ENCODE measurements at places on chromosomes 12 and 14.

DNA sequence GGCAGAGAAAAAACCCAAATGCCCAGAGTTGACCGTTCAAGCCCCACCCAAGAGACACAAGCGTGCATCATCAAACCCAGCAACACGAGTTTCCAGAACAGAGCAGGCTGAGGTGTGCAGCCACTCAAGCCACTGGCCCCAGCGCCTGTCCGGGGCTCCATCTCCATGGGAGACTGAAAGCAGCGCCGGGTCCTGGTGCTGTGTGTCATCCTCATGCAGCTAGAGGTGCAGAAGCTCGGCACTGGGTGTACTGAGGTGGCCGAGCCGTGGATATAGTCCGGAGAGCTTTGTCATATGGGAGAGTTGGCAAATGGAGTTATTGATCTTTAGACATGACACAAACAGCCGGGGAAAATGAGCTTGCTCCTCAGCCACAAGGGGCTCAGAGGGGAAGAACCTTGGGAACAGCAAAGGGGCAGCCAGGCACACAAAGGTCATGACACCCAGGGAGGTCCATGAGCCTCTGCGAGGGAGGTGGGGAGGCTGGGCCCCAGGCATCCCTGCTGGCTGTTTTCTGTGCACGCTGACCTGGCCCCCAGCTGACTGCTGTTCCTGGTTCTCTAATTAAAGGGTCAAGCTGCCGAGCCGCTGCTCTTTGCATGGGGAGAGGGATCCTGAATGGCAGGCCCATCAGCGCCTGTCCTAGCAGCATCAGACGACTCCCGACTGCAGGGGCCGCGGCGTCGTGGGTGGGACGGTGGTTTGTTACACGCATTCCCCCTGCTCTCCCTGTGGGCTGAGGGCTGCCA lies 145.4 kb upstream of the SFSWAP start:
- no peak for DNase-seq

DNA sequence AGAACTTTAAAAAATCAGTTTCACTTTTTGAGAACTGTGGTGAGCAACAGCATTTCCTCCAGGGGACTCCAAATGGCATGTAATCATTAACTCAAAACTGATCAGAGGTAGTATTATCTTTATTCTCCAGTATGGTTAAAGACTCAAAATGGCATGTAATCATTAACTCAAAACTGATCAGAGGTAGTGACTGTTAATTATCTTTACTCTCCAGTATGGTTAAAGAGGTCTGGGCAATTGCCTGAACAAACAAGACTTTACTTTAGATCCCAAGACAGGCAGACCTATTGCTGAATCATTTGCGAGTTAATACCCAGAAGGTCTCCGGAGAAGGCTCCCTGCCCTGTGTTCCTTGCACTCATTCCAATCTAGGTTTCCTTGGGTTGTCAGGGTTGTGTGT lies 6.6 kb upstream of the ACADS start:
- no peak for DNase-seq

DNA sequence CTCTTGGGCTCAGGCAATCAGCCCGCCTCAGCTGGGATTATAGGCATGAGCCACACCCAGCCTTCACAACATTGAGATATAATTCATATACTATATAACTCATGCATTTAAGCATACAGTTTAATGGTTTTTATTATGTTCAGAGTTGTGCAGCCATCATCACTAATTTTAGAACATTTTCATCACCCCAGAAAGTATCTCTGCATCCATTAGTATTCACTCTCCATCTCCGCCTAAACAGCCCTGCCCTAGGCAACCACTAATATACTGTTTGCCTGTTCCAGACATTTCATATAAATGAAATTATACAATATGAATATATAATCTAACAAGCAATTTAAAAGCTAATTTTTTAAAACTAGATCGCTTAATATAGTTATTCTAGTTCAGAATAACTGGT lies 34.7 kb downstream of the TBK1 start:
- DNase-seq = no peak

DNA sequence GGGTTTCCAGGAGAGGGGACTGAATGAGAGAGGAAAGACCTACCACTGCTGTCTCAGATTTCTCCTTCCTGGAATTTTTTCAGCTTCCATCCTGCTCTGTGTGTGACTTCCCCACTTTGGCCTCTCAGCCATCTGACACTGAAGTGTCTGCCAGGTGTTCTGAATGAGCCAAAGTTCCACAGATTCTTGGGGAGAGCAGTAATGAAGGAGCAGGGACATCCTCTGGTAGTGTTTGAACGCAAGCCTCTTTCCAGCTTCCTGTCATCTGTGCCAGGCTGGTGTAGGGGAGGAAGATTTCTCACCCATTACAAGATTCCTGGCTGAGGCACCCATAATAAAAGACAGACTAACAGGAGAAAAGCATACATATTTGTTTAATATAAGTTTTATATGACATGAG lies 141.7 kb upstream of the NRXN3 start:
- DNase-seq = no peak

- no peak for DNase-seq
Observed at GRCh38 chr14:96204151-96205058, at the start of gene BDKRB2. Gene BDKRB2, plus strand, starts transcription at chr14:96204839. Its CDS starts 32,269 bp downstream, at chr14:96237108.

- DNase-seq = no peak
Observed at GRCh38 chr12:96948782-96949181, 41.7 kb downstream of the NEDD1 start.

GRCh38 chr12:110744601-110745264 lies 2.0 kb upstream of the PPP1CC start:
- no peak for DNase-seq

DNA sequence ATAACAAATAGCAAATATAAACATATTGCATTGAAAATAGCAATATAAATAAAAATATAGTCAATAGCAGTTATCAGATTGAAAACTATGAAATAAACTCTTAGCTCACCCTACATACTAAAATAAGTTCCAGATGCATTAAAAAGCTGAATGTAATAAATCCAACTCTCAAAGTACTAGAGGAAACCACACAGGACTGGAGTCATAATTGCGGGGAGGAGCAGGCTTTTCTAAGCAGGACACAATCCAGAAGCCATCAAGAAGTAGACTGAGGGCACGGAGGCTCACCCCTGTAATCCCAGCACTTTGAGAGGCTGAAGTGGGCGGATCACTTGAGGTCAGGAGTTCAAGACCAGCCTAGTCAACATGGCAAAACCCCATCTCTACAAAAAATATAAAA lies 22.2 kb downstream of the GSC start:
- no peak for DNase-seq

- no peak for DNase-seq
Observed at GRCh38 chr12:11876307-11876706, 194.4 kb upstream of the BCL2L14 start.

DNA sequence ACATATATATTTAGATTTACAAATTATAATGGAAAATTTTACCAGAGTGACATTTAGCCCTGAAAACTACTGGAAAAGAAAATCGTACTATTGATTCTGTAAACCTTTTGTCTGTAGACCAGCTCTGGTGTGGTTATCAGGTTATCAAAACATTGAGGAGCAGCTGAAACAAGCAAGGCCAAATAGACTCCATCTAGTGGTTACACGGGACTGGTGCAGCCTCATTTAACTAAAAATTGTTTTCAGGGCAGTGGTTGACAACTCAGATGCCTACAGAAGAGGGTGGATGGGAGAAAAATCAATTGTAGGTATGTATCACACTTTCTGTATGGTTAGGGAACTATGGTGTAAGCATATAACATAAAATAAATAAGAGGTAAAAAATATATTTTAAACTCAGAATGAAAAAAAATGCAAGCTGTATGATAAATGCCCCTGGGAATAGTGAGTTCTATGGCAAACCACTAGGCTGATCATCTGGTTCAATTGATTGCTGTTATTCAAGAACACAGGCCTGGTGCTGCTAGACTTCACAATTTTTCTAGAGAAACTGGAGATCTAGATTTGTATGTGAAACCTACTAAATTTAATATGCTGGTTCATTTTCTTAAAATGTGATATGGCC lies 51.2 kb downstream of the ACSS3 start:
- no peak for DNase-seq

DNA sequence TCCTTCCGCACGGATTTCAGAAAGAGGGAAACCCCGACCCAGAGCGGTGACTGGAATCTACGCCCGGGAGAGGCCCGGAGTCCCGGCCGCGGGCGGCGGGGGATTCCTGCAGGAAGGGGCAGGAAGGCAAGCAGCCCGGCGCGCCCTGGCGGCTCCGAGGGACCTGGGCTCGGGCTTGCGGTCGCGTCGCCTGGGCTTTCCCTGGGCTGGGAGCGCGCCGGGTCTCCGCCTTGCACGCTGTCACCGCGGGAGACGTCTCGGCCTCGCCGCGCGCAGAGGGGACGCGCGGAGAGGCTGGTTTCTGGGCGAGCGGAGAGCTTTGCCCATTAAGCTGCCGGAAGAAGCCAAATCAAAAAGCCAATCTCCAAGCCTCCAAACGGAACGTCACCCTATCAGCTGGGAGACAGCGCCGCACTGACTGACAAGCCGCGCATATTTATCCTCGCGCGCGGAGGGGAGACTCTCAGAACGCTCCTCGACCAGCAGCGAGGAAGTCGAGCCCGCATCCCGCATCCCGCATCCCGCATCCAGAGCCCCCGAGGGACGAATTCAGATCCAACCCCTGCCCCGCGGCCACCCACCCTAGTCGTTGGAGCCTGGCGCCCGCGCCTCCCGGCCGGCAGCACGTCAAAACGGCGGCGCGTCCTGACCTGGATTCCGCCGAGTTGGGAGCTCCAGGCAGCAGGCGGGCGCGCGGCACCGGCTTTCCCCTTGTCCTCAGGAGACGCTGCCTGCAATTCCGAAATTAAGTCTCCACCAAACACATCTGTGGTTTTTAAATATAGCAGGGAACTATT lies at the start of gene SLC8A3:
SLC8A3 (minus strand) TSS at position 293 of the 797 bp plus-strand sequence. CDS start 20,529 bp downstream, outside the sequence.
- no peak for DNase-seq

DNA sequence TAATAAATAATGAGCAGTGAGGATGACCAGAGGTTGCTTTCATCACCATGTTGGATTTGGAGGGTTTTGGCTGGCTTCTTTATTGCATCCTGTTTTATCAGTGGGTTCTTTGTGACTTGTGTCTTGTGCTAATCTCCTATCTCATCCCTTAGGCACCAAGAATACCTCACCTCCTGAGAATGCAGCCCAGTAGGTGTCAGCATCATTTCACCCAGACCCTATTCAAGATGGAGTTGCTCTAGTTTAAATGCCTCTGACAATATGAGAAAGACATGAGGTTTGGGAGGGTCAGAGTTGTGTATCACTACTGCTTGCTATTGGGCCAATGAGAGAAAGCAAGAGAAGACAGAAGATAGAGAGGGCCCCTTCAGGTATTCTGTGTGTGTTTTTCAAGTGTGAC lies 592.2 kb downstream of the ETNK1 start:
- no peak for DNase-seq

GRCh38 chr12:113064395-113065125 lies 8.0 kb downstream of the DTX1 start:
- no peak for DNase-seq

DNA sequence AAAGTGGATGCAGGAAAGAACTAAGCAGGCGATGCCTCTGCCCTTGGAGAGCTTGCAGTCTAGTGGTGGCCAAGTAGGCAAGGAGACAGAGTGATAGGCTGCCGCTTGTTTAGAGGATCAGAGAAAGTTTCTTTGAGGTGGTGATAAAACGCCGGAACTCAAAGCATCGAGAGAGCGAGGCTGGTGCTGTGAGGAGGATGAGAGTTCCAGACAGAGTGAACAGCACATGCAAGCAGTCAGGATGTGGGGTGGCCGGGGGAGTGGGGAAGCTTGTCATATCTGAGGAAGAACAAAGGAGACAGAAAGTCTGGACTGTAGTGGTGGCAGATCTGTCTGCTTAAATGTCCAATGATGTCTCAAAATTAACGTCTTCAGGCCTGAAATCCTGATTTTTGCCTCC lies 319.7 kb downstream of the SNAPC1 start:
- DNase-seq = no peak

DNA sequence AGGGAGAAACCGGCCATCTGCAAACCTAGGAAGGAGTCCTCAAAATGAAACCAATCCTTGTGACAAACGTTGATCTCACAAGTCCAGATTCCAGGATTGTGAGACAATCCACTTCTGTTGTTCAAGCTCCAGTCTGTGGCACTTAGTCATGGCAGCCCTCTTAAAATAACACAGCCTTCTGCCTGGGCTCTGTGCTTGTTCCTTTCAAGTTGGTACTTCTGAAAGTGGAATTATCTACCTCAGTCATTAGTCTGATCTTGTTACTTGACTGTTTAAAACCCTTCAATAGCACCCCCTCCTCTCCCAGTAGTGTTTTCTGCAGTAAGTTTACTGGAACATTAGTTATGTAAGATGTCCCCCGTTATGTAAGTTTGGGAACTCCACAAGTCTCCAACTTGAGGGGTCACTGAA lies 111.0 kb upstream of the HIF1A start:
- DNase-seq = no peak

GRCh38 chr12:11711651-11712327 lies 62.3 kb downstream of the ETV6 start:
- no peak for DNase-seq

DNA sequence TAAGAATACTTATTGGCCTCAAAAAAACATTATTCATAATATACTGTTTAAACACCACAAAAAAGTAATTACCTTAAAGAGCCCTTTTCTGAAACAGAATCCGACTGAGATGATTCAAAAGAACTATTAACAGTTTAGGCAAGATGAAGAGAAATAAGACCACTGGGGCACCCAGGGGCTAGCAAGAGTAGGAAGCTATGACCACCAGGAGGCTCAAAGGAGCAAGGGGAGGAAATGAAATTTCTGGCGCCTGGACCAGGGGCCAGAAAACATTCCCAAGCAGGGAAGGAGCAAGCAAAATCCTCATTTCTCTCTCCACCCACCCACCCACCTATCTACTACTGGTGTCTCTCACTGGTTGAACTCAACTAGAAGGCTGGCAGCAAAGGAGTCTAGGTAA lies 6.3 kb upstream of the DCAF4 start:
- no peak for DNase-seq

DNA sequence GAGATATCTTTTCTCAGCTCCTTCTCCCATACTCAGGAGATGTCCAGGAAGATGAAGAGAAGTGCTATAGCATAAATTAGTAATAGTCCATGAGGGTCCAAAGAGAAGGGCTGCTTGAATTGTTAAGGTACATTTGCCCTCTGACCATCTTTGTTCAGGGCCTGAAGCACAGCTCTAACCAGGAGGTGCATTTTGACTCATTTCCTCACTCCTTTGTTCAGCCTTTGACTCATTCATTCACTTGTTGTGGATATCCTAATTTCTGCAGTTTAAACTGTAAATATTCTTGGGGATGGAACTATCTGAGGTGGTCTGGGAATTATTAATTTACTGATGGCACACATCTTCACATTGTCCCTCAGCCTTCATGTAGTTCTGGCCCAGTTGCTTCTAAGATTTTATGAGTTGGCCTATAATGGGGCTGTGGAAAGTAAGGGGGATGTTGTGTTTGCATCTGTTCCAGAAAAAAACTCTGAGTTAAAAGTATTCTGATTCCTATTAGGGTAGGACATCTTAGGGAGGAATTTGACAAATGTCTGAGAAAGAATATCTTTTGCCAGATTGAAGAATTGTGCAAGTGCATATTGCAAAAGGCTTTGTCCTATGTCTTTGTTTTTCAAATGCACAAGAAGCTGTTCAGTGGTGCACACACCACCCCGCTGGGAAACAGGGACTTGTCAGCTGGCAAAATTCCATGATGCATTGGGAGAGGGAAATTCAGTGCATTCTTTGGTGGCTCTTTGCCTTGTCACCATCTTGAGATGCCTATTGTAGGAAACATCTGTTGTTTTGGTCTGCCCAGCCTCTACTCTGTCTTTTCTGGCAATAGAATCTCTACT lies 22.1 kb downstream of the SMOC1 start:
- no peak for DNase-seq

- no peak for DNase-seq
Observed at GRCh38 chr12:25887367-25887766, 71.1 kb upstream of the RASSF8 start.

Measured in activated T-cell treated with anti-CD3 and anti-CD28 coated beads for 1 hour (primary cell).